ENCODE measurements at places on chromosomes 2 and 18.

GRCh38 chr2:119860924-119861323, 101.2 kb downstream of the PTPN4 start:
- no peak for DNase-seq

DNA sequence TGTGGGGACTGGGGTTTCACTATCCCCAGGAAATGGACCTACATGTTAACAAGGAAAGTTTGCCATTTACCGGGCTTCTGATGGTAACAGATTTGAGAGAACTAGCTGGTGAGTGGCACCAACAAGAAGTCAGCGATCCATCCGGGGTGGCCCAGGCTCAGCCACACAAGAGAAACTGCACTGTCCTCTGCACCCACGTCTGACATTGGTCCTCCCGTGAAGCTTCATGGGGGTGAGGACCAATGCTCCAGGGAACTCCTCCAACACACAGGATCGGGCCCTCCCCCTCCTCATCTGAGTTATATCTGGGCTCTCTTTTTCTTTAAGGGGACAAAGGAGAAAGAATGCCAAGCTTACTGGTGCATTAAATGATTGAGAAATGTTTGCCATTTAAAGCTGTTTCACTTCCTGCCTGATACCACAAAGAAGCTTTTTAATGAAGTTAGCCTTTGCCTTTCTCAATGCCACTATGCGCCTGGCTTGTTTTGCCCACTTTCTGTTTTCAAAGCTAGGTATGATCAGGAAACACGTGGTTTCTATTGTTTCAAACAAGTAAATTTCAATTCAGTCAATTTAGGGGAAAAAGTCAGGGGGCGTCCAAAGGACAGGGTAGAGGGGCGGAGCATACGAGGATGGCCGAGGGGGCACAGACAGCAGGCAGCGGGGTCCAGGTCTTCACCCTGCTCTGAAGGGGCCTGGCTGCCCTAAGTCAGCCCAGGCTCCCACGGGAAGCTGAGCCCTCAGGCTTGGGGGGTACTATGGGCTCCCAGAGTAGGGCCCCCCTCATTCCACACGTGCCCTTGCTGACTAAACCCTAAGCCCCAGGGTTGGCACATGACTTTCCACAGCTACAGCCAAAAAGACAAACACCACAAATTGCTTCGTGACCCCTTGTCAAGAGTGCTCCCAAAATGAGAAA, 204.0 kb upstream of the ID2 start:
- no peak for DNase-seq

DNA sequence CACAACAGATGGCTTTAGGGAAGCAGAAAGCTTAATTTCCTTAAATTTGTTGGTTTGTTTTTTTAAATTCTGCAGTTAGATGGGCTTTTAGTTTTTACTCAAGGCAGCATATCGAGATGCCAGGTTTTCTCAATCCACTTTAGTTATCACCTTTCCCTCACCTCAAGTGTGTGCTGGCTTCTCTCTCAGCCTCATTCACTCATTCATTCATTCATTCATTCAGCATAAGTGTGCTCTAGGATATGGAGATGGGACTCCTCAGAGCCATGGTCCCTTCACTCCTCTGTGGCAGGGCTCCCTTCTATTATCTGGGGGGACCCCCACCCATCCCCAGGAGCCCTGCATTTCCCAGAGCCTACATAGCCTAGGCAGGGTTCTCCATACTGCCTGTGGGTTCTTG, 19.0 kb downstream of the VIL1 start:
- DNase-seq, result no peak

- DNase-seq, result peak; percentile 83
These were observed 111.7 kb downstream of the ANKRD44 start for GRCh38 chr2:197198890-197199289.

GRCh38 chr18:2641638-2642037, 13.9 kb upstream of the SMCHD1 start:
- no peak for DNase-seq

DNA sequence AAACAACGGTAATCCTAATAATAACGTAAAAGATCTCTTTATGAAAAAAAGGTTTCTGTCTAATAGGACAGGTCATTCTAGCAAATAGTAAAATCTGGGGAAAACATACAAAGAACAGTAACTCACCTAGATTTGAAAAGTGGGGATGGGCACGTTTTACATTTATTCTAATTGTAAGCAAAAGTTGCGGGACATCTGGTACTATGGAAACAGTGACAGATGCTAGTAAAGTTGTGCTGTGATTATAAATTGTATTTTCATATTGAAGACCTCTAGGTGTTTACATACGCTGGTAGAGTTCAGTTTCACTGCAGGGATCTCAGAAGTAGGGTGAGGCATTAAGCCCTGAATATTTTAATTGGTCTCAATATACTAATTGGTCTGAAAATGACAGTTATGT, 422.5 kb downstream of the DPP10 start:
- DNase-seq, result no peak

GRCh38 chr18:21663578-21663977, 41.0 kb downstream of the ABHD3 start:
- no peak for DNase-seq

DNA sequence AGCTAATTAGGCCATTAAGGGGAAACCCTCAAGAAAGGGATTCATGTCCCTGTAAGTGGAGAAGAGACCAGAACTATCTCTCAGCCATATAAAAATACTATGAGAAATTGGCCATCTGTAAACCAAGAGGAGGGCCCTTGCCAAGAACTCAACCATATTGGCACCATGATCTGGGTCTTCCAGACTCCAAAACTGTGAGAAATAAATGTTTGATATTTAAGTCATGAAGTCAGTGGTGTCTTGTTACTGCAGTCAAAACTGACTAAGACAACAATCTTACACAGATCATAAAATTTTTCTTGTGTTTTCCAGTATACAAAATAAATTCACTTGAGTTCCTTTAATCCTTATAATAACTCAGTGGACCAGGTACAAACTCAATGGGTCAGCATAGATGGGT, 589.8 kb upstream of the CDH2 start:
- DNase-seq, result no peak

DNA sequence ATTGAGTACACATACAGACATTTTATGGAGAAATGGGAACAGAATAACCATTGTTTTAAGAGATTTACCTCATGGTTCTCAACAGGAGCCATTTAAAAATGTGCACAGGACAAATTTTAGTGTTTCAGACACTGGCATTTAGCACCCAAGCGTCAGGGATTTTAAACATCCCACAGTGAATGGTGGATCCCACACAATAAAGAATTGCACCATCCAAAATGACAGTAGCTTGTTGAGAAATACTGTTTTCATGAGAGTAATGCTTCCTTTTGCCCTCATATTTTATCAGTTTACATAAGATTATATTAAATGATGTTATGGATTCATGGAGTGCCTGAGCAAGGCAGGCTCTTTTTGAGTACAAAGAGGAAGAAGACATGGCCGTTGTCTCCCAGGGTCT, 54.0 kb downstream of the MFSD6 start:
- no peak for DNase-seq

DNA sequence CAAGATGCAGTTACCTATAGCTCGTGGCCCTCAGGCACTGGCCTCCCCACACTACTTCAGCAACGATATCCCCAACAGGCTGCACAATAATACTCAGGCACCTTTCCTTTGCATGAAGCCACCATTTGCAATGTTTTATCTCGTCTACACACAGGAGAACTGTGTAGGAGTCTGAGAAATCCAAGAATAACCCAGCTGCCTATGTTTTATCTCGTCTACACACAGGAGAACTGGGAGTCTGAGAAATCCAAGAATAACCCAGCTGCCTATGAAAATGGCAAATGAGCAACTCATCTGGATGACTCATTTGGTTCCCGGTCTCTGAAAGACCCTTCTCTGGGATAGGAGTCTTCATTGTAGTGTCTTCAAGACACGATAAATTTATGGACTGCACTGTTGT, 18.3 kb upstream of the LNPK start:
- DNase-seq, result no peak

- no peak for DNase-seq
These were observed 3.2 kb upstream of the GLS start for GRCh38 chr2:190877436-190877835.

DNA sequence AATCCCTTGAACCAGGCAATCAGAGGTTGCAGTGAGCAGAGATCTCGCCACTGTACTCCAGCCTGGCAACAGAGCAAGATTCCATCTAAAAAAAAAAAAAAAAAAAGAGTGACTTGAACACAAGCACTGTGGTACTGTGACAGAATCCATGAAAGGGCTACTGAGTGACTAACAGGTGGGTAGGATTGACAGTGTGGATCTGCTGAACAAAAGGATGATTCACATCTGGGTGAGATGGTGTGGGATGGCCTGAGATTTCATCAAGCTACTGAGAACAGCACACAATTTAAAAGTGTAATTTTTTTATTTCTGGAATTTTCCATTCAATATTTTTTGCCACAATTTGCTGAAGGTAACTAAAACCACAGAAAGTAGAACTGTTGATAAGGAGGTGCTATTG, 13.3 kb upstream of the SP3 start:
- no peak for DNase-seq

DNA sequence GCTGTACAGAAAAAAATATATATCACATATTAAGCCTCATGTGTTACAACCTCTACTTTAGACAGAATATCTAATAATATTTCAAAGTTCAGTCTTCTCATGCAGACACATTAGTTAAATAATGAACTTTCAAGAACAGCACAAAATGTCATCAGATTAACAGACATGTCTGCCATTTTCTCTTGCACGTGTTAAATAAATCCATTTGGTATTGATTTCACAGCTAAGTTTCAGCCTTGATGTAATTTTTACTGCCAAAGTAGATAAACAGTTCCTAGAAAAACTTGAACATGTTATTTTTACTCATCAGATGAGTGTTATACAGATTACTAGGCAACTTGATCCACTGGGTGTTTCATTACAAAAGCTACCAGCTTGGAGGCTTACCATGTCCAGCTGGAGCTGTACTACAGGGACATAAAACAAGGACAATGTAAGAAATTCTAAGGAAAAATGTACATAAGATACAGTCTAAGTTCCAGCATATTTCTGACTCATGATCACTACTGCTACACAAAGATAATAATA, 290.7 kb upstream of the DDX18 start:
- DNase-seq, result no peak

DNA sequence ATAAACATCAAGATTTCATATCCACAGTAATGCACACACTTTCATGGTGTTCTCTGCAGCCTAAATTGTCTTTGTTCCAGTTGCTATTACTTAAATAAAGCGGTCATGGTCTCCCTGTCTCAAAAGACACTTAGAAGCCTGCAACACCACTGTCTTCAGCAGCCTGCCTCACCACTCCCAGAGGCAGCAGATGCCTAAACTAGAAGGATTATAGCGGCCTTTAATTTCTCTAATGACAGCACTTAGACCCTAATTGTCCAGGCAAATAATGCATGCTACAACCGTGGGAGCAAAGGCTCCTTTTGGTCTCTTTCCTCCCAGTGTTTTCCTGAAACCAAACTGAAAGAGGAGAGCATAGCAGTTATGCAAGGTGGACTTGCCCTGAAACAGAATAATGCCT, 248.8 kb upstream of the SLC39A10 start:
- DNase-seq, result no peak

DNA sequence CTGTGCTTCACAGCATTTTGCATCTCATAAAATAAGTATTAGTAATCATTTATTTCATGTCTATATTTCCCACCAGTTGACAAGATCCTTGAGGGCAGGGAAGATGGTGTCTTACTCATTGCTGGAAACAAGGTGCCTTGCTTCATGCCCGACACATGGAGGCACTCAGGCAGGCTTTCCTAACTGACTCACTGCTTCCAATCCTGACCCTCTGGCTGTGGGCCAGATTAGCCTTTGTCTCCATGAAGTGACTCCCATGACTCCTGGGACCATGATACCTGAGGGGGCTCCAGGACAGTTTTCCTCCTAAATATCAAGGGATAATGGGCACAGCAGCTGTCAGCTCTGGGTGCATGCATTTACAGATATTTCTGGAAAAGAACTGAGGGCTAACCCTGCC, 275.1 kb downstream of the AGPS start:
- DNase-seq, result no peak

- DNase-seq, result no peak
These were observed 319.3 kb upstream of the MMADHC start for GRCh38 chr2:149906886-149907285.

GRCh38 chr2:240155745-240156390, 15.4 kb upstream of the OTOS start:
- no peak for DNase-seq

DNA sequence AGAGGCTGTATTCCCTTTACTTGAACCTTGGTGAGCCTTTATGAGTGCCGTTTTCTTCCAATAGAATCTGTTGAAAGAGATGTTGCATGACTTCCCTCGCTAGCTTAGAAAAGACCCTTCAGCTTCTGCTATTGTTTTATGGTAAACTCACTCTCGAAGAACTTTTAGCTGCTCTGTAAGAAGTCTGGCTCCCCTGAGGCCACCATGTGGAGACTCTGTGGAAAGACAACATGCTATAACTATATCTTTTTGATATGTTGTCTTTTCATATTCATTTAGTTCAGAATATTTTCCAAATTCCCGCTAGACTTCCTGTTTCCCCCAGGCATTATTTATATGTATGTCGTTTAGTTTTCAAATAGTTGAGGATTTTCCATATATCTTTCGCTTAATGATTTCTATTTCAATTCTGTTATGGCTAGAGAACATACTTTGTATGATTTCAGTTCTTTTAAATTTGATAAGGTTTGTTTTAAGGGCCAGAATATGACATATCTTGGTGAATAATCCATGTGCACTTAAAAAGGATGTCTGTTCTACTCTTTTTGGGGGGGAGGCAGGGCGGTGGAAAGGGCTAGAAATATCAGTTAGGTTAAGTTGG, 64.1 kb downstream of the PTPN4 start:
- DNase-seq, result no peak

DNA sequence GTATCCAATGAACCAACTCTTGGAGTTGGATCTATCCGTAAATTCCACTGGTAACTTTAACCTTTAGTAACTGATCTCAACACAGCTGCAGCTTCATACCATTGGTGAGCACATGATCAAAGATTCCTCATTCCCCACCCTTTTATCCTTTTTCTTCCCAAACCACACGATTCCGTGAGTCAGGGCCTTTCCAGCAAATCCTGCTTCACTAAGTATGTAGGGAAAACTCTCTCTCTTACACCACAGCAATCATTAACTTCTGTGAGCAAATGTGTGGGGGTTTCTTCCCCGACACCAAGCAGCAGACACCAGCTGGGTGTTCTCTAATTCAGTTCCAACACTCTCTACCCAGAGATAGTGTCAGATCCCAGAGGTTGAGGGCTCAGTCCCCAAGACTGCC, 23.5 kb downstream of the ELP2 start:
- no peak for DNase-seq

- DNase-seq, result no peak
These were observed 28.9 kb downstream of the MRO start for GRCh38 chr18:50790948-50791347.

- DNase-seq, result no peak
These were observed 90.4 kb upstream of the FAM110C start for GRCh38 chr2:136666-137065.

DNA sequence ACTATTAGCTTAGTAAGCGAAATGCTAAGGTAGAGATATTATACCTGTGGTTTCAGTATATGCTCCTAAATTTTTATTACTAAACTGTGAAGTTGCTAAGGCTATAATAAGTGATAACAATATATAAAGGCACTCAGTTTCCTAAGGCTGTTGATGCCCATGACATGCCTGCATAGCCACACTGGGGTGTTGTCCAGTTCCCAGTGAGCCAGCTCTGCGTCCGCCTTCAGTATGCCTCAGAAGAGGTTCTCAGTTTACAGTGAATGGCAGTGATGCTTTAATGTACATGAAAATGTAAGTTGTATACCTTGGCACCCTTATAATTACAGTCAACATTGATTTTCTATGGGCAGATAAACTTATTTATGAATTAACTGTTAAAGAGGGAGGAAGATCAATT, 7.2 kb downstream of the FHOD3 start:
- no peak for DNase-seq

Data from activated CD8-positive, alpha-beta memory T cell treated with anti-CD3 and anti-CD28 coated beads for 1 hour (primary cell).